ENCODE measurements at places on chromosomes 1 and 21.

DNA sequence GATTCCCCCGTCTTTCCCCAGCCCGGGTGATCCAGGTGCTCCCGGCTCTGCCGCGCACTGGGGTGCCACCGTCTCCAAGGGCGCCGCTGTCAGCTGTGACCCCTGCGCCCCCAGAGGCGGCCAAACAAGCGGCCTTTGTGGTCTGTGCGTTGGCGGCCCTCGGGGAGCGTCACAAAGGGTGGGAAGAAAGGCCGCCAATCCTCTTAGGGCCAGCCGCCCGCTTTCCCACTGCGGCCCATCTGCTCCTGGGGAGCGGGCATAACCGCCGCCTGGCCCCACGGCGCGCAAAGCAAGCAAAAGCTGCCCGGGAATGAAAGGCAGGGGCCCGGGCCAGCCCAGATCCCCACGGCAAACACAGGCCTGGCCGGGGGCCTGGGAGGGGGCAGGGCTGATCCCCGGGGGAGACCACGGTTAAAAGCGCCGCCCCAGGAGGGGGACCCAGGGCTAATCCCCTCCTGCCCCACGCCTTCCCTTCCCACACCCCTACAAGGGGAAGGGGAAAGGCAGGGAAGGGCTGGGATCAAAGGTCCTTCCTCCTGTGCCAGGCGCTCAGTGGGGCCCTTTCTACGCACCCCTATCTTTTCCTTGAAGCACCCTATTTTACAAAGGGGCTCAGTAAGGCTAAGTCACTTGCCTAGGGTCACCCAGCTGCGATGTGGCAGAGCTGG, 24.0 kb downstream of the C1QB start:
- DNase-seq, result no peak

DNA sequence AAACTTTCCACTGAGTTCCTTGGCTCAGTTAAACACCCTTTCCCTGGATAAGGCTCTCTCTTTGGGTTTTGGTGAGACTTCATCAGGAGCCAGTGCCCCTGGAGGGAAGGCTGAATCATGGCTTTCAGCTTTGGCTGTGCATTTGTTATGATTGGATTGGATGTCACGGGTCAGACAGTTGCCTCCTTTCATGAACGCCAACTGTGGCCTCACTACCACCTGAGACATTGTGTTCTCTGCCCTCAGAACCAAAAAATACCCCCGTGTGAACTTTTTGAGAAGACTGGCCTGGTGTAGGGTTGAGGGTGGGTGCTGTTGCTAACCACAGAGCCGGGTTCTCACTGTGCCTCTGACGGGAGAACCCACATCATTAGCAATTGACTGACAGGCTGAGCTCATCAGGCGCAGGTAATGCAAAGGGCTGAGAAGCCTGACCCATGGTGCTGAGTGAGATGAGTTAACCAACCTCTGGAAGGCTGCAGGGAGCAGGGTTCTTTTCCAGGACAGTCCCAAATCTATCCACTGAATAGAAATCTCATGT, 65.6 kb downstream of the HHAT start:
- DNase-seq, result no peak

DNA sequence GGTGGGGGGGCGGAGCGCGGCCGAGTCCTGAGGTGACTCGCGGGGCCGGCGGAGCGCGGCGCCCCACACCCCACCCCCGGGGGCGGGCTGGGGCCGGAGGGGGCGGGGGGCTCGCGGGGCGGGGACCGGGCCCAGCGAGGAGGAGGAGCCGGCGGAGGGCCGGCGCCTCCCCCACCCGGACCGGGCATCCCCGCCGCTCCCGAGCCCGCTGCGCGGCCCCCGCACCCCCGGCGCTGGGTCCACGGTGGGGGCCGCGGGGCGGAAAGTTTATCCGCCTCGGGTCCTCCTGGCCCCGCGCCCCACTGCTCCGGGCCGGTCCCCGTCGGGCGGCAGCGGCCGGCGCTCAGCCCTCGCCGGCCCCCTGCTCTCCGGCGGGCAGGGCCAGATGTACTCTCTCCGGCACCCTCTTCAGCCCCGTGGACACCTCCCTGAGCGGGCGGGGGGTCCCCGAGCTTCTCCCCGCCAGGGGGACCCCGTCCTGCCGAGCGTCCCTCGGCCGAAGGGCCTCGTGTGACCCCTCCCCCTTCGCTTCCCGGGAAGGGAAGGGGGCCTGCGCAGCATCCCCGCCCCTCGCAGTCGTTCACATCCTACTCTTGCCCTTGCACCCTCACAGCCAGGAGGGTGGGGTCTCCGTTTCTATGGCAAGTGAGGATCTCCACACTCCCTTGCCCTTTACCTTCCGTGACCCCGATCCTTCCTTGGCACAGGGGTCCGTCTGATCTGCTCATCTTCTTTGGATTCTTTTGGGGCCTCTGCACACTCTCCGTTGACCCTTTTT, 663 bp downstream of the CAMTA1 start:
- peak; percentile 29 for DNase-seq

DNA sequence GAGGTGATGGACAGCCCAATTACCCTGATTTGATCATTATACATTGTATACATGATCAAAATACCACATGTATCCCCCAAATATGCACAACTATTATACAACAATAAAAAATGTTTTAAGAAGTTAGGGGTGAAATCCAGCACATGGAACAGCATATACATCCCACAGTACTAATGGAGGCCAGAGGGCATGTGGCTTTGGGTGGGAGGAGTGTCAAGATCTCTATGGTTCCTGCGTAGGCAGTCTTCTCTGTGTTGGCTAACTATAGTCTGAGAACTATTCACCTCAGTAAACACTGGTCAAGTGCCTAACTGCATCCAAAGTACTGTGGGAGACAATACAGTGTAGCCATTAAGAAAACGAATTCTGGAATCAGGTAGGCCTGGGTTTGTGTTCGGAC, 74.1 kb downstream of the GADD45A start:
- DNase-seq, result no peak

Data from CD4-positive, alpha-beta T cell treated with Interleukin-4 for 1 hour (primary cell).